ENCODE measurements at places on chromosomes 13 and 19. TPM values are rescaled to one million over a fixed set of nuclear protein-coding genes. Genes with fewer than 3 reads are reported as not detected.

WTIP gene
- 23.1 TPM for total RNA-seq

IGFL3 gene
- total RNA-seq = not detected

CCDC169 gene
- 7.0 TPM for total RNA-seq

FFAR3 gene
- total RNA-seq = 0.16 TPM

SLC10A2 gene
- total RNA-seq = not detected

PRMT1 gene
- 121 TPM for total RNA-seq

SPRY2 gene
- 34.9 TPM for total RNA-seq

CYP2A6 gene
- not detected for total RNA-seq

DNA sequence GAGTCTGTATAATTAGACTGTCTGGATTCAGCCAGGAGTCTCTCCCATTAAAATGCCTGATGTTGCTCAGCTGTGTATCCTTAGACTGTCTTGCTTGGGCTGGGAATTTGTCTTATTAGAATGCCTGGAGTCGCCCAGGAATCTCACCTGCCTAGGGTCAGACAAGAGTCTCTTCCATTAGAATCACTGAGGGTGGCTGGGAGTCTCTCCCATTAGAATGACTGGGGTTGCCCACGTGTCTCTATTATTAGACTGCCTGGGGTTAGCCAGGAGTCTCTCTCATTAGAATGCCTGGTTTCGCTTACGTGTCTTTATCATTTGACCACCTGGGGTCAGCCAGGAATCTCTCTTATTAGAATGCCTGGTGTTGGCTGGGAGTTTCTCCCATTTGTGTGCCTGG is 1450.0 kb downstream of the UQCRFS1 start:
- no peak for DNase-seq

DNA sequence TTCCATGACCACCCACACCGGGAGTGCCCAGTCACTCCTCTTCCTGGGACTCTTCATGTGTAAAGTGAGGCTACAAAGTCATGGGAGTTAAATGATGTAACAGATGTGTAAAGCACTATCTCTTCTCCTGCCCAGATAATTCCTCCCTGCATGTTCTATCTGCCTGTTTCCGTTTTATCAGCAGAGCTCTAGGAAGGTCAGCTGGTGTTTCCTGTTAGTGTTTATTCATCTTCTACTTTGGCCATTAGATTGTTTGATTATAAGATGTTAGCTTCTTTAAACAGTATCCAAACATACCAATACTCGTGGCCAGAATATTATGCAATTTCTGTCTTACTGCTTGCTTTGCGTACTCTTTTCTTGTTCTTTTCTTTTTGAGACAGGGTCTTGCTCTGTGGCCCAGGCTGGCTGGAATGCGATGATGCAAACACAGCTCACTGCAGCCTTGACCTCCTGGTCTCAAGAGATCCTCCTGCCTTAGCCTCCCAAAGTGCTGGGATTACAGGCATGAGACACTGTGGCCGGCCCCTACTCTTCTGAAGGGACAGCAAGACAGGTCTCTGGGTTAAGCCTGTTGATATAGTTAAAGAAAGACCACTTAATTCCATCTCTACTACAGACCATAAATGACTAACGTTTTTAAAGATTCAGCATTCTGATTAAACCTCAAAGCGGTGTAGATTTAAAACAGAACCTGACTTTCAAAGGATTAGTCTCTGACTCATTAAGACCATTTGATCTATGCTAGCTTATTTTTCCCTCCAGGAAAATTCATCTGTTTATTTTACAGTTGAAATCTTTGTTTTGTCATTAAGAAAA is 97.4 kb upstream of the AKAP11 start:
- no peak for DNase-seq

- DNase-seq = no peak
Measured at GRCh38 chr19:1009041-1009980, 9.1 kb downstream of the GRIN3B start.

DNA sequence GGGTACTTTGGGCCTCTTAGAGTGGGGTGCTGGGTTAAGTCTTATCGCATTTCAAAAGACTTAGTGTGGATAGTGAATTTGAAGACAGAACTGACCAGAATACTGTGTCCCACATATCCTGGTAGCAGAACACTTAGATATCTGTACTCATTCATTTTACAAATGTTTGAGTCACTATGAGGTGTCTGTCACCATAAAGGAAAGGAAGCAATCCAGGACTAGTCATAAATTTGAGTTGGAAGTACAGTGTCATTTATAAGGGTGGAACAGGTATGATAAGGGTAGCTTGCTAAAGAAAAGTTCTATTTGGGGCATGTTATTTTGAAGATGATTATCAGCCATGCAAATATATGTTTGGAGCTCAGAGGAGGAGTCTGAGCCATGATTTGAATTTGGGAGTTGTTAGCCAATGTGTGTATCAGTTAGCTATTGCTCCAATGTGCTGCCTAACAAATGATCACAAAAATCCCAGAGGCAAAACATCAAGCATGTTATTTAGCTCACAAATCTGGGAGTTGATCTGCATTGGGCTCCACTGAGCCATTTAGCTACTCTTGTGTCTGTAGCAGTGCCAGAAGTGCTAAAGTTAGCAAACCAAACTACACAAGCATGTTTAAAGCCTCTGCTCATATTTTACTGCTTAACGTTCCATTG is 20.3 kb downstream of the ZNF699 start:
- DNase-seq = no peak

DNA sequence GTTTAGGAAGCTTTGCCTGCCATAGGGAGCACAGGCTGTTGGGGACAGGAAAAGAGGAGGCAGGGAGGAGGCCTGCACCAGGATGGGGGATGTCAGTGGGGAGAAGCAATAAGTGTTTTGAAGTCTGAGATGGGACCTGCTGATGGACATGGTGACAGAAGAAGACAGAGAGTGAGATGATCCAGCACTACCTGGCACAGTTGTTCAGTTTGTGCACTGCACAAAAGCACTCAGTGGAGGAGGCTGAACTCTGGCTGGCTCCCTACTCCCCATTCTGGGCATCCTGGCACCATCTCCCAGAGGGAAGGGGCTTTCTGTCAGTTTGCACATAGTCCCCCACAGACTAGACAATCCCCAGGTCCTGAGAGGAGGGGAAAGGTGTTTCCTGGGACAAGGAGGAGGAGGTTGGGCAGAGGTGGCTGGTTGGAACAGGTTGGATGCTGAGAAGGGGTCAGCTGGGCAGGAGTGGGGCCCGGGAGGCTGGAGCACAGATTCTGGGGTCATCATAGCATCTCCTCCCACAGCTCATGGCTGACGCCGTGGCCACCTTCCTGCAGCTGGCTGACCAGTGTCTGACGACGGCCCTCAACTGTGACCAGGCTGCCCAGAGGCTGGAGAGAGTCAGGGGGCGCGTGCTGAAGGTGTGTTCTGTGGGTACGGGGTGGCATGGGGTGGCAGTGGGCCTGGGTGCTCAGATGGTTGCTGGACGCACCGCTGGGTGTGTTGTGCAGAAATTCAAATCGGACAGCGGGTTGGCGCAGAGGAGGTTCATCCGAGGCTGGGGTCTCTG is 12.5 kb upstream of the COLGALT1 start:
- DNase-seq = no peak

DNA sequence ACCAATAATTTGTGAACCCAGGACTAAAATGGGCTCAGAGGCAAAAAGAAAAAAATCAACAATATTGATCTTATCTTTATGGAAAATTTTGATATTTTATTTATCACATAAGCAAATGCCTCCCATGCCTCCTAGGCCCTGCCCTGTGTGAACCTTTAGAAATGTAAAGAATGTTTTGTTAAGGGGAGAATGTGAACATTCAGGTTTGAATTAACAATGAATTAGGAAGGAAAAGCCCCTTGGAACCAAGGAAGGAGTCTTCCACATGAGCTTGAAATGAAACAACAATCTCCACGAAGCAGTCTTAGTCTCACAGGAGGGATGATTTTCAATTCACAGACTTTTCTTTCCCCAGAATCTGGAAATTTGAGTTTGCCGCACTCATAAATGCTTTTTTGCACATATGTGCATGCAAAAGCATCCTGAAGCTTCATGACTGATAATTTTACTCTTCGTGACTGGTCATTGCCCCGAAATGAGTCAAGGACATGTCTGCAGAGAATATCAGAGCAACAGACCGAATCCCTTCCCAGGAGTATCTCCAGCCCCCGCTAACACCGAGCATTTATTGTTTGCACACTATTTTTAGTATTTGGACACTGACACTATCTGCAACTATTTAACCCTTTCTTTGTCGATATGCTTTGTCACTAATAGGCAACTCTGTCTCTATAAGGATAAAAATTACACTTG is 135.2 kb downstream of the DCT start:
- no peak for DNase-seq

DNA sequence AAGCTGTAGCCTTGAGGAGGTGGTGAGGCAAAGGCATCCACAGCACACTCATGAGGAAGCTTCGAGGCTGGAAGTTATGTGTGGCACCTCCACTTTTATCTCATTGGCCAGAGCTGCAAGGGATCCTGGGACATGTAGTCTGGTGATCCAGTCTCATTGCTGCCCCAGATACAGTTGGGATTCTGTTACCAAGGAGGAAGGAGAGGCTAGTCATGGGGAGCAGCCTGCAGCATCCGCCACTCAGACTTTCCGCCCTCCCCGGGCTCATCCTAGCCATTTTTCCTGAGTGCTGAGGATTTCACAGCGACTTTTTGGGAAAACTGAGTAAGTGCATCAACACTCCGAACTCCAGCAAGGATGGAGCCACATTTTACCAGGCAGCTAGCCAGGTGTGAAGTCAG is 74.4 kb downstream of the DPF1 start:
- DNase-seq = no peak

- no peak for DNase-seq
Measured at GRCh38 chr19:53866865-53867224, 838 bp upstream of the MYADM start.

DNA sequence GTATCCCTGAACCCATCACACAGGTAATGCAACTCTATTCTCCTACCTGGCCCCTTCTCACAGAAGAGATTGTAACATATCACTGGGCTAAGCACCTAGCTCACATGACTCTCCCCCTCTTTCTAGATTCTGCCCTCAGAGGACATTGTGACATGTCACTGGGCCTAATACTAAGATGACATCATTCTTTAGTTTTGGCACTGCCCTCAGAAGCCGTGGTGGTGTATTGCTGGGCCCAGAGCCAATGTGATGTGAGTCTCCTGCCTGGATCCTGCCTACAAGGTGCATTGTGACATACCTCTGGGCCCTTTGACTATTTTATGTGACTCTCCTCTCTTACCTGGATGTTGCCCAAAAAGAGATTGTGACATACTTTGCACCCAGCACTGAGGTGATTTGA is 21.4 kb upstream of the ZNF730 start:
- DNase-seq = no peak

GRCh38 chr13:60158321-60158801 is 5.4 kb downstream of the DIAPH3 start:
- DNase-seq = no peak

GRCh38 chr13:106471957-106472543 is 63.4 kb downstream of the EFNB2 start:
- no peak for DNase-seq

- DNase-seq = no peak
Measured at GRCh38 chr13:75399168-75399878, 82.6 kb downstream of the TBC1D4 start.

- DNase-seq = no peak
Measured at GRCh38 chr13:74074723-74075122, 59.5 kb downstream of the KLF12 start.

DNA sequence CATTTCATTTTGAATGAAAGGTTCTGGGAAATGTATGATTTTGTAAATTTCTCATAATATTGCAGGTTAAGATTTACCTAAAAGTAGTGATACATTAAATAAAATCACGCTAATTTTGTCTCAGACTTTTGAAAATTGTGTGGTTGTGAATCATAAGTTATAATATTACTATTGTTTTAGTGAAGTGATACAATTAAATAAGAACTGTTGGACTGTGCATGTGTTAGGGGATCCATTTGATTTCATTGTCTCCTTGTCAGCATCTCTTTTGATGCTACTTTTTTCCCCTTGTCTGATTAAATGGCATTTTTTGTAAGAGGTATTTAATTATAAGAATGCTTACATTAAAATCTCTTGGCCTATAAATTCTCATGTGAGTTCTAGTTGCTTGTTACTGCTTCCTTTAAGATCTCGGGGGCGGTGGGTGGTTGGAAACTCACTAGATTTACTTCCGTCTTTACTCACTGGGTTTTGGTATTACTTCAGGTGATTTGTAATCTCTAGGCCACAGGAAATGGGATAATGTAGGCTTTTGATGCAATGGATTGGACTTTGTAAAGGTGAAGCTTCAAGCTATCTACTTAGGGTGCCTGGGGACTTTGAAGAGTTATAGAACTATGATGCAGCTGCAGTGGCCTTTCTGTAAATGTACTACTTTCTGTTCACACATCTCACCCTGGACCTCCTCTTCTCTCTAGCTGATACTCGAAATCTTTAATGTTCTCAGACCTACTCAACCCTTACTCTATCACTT is 66.5 kb downstream of the PAN3 start:
- no peak for DNase-seq

DNA sequence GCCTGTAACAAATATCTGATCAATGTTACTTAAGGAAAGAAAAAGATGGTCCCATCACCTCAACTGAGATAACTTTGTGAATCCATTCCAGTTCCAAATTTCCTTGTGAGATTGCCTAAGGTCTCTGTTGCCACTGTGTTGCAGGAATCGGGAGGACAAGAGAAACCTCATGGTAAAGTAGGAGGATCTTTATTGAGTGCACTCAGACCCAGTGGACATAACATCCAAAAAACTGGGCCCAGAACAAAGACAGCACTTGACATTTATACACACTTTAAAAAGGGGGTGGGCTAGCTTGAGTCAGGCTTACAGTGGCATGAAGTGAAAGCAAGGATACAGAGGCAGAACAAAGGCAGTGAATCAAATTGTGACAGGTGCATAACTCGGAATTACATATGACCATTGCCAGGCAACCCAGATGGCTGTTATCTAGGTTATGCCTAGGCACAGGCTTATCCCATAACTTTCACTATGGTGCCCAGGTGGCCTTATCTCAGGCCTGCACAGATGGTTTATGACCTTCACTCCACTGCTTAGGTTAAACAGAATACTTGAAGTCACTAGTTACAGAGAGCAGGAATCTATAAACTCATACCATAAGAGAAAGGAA is 459.4 kb upstream of the PCDH20 start:
- no peak for DNase-seq

- DNase-seq = no peak
Measured at GRCh38 chr19:31693131-31693932, 344.1 kb upstream of the TSHZ3 start.

GRCh38 chr13:46341112-46341711 is 45.8 kb downstream of the RUBCNL start:
- no peak for DNase-seq
